Cardiac septum (tissue), 1 donor: ENCODE measurements at places on chromosomes 6 and 20. TPM values are rescaled to one million over a fixed set of nuclear protein-coding genes. Genes with fewer than 3 reads are reported as not detected.

Gene BFSP1
- 0.83 TPM for total RNA-seq

Gene GMPR
- total RNA-seq, result 71.0 TPM

Gene STMN3
- 8.8 TPM for total RNA-seq

Gene PDYN
- total RNA-seq, result not detected

DNA sequence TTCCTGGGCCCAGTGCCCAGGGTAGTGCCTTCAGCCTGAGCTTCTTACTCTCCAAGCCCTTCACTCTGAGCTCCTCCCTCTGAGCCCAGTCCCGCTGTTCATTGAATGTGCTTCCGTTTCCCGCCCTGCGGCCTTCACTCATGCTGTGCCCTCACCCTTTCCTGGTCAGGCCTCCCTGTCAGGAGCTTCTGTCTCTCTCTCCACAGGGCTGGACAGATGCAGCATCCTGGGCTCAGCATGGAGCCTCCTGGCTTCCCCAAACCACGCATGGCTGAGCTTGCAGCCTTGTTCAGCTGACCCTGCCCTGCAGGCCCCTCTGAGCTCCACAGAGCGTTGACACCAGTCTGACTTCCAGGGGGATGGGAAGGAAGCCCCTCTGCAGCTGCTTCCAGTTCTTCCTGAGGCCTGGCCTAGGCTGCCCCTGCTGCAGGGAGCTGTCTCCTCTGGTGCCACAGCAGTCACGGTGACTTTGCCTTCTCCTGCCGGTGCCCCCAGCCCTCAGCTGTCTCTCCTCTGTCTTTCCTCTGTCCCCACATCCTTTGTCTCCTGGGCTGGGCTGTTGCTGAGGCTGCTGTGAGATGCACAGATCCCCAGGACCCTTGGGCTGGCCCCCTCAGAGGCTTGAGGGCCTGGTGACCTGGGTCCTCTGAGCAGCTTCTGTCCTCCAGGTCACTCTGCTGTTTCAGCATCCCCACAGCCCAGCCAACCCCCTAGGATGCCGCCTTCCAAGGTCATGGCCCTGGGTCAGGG lies 7.9 kb upstream of the MYT1 start:
- no peak for DNase-seq

GRCh38 chr6:24949020-24949569 lies 13.3 kb upstream of the RIPOR2 start:
- no peak for DNase-seq

DNA sequence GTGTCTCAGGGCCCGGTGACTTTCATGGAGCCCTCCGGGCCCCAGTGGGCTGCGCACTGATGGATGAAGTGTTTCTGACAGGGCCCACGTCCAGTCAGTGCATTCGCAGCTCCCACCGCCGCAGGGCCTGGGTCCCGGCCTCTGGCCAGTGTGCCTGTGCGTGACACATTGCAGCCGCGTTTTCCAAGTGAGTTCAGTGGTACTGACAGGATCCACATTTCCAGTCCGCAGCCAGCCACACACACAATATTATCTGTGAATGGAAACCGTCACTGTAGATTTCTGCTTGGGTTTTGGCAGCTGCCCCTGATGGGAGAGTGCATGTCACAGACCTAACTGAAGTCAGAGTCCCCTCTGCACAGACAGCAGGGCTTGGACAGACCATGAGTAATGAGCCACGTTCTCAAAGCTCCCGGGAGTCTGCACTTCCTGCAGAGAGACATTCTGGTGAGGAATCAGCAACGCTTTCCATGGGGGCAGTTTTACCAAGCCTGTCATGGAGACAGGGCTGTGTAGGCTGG lies 171.4 kb downstream of the MYLK4 start:
- DNase-seq, result no peak

DNA sequence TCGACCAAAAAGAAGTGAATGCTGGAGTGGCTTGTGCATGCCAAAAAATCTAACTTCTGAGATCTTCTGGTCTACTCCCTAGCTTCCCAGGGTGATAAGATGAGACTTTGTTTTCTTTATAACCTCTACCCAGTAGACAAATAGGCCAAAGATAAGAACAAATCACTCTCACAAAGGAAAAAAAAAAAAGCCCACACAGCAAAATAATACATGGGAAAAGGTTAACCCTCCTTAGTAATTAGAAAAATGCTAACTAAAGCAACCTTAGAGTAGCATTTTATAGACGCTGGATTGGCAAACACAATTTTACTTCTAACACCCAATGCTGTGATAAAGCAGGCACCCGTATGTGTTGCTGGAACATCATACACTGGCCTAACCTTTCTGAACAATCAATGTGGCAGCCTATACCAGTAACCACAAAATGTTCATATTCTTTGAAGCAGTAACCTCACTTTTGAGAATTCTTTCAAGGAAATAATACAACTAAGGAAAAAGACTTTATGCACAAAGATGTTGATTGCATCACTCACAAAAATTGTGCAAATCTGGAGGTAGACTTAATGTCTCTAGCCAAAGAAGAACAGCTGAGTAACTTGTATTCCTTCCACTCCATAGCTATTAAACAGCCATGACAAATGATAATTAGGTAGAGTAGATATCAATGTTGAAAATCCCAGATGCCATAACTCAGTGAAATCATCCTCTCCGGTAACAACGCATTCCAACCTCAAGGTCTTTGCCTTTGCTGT lies 116.3 kb upstream of the QKI start:
- no peak for DNase-seq

DNA sequence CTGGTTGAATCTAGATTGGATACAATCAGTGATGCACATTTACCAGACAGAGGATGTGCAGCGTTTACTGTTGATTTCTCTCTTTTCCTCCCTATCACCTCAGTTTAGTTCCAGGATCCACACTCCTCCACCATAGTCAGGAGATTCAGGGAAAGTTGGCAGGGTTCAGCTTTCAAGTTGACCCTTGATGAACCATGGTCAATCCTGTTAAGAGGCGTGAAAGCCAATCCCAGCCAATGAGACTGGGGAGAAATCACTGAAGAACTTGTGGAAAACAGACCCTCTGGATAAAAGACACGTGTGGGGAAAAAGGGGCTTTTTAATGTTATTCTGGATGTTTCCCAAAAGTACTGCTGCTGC lies 19.2 kb upstream of the SCP2D1 start:
- no peak for DNase-seq

GRCh38 chr20:37759761-37760209 lies 66.0 kb downstream of the CTNNBL1 start:
- DNase-seq, result no peak

- no peak for DNase-seq
Measured at GRCh38 chr6:20286968-20287565, 74.8 kb upstream of the MBOAT1 start.

GRCh38 chr6:24321538-24322162 lies 36.2 kb downstream of the DCDC2 start:
- no peak for DNase-seq

DNA sequence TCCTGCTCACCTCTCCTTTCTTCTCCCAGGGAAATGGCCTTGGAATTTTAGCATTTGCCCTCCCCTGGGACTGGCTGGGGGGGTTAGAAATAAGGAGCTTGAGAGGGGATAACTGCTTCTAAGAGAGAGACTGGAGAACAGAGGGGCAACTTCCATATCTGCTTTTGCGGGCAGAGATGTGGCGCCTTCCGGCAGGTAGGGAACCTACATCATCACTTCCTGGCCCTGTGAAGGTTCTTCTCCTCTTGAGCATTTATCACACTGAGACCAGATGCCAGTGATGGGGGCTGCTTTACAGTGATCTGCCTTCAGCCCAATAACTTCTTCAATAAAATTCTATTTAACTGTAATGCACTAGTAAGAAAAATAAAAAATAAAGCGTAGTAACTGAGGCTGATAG lies 48.1 kb downstream of the TBC1D7 start:
- DNase-seq, result peak; percentile 74

DNA sequence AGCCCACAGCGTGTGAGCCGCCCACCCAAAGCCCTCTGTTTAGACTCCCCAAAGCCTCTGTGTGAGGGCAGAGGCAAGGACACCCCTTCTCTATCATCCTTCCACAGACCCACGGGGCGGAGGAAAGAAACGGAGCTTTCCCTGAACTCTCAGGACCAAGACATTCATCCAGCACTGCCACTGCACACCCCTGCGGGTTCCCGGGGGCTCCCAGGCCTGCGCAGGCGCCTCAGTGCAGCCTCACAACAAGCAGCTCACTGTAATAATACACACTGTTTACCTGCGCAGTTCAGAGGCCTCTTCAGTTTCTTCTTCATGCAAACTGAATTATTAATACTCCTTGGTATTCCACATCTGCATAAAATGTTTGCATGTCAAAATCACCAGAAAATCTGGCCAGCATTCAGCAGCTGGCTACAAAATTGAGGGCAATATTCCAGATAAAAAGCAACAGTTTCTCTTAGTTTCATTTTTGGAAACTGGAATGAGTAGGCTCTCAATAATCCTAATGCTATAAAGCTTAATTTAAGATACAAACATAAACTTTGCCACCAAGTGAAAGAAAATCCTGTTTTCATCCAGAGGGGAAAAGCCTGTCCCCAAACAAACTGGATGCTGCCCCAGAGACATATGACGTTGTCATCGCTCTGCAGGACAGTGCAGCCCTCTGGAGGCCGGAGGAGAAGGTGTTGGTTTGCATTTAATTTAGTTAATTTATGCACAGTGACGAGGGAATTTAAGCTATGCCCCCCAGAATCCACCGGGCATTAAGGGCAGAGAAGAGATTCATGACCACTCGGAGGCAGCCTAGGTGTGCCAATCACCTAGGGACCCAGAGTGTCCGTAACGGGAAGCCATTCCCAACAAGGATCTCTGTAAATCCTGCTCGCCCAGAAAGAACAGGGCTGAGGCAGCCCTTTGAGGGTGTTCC lies 45.3 kb downstream of the NINL start:
- no peak for DNase-seq

GRCh38 chr6:150934380-150934779 lies 68.9 kb downstream of the MTHFD1L start:
- DNase-seq, result no peak

- DNase-seq, result peak; percentile 72
Measured at GRCh38 chr6:317448-318144, 25.3 kb downstream of the DUSP22 start.
